ENCODE measurements at places on chromosomes 6 and 20.

DNA sequence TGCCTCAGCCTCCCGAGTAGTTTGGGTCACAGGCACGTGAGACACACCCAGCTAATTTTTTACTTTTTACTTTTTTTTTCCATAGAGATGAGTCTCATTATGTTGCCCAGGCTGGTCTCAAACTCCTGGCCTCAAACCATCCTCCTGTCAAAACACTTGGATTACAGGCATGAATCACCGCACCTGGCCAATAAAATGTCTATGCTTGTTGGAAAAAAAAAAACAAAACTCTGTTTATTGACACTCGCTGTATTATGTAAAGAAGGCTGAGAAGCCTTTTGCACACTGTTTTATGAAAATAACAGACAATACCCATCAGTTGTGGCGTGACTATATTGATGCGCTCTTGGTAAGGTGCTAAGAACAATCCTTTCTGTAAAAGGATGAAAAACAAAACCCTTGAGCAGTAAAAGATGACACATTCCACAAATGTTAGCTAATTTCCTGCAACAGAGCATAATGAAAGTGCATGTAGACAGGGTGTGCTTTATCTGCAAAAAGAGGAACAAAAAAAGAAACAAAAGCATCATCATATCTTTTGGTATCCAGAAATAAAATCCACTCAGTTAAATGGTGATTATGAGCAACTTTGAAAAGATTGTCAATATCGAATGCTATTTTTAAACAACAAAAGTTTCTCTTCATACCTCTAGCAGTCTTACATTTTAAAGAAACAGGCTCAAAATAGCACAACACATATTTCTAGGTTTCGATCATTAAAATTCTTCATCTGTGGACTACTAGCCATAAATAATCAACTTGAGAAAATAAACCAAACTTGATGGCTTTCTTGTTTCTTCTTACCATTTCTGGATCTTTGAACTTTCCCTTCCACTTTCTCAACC, 108.3 kb upstream of the PHACTR1 start:
- DNase-seq = no peak

DNA sequence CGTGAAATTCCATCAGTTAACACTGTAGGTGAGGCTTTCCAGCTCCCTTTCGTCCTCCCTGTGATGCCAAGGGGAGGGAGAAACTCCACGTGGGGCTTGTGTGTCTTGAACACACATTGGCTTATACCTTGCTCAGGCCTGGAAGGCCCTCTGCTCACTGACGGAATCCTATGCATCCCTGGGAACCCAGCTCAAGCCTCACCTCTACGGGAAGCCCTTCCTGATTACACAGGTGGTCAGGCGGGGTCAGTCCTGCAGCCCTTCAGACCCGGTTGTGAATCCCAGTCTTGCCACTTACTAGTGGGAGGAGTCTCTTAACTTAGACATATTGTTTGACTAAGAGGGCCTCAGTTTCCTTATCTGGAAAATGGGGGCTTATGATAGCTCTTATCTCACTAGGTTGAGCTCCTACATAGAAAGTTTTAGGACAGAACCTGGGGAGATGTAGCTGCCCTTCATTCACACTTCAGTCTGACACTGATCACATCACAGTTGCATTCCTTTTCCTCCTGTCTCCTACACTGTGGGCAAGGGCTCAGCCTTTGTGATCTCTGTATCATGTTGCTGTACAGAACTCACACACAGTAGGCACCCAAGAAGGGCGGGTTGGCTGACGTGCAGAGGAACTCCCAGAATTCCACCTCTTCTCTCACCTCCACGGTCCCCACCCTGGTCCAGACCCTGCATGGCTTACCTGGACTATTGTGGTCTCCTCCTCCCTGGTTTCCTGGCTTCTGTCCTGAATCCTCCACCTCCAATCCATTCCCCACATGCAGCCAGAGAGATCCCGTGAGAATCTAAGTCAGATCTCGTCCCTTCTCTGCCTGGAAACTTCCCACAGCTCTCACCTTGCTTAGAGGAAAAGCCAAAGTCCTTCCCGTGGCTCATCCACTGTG, 129.6 kb downstream of the CEBPB start:
- no peak for DNase-seq

- no peak for DNase-seq
Measured at GRCh38 chr6:3693831-3694230, 57.7 kb downstream of the PXDC1 start.

- DNase-seq = no peak
Measured at GRCh38 chr20:45998761-45999160, 9.9 kb upstream of the MMP9 start.

All from left lobe of liver (tissue), 2 donors.